Neural crest cell (in vitro differentiated cells): ENCODE measurements at places on chromosomes 12 and 14. TPM values are rescaled to one million over a fixed set of nuclear protein-coding genes. Genes with fewer than 3 reads are reported as not detected.

The GRIP1 gene
- total RNA-seq: 38.4 and 40.3 TPM in 2 replicates

- DNase-seq: peak; percentile 30
- no peaks in the 10 kb centered on the region for H3K27me3 ChIP-seq
- H3K36me3 ChIP-seq: no peaks in the 10 kb centered on the region
- peaks cover 34% of the 10 kb centered on the region for H3K4me1 ChIP-seq
These were observed 120.1 kb upstream of the MAX start for GRCh38 chr14:65222440-65222858.

DNA sequence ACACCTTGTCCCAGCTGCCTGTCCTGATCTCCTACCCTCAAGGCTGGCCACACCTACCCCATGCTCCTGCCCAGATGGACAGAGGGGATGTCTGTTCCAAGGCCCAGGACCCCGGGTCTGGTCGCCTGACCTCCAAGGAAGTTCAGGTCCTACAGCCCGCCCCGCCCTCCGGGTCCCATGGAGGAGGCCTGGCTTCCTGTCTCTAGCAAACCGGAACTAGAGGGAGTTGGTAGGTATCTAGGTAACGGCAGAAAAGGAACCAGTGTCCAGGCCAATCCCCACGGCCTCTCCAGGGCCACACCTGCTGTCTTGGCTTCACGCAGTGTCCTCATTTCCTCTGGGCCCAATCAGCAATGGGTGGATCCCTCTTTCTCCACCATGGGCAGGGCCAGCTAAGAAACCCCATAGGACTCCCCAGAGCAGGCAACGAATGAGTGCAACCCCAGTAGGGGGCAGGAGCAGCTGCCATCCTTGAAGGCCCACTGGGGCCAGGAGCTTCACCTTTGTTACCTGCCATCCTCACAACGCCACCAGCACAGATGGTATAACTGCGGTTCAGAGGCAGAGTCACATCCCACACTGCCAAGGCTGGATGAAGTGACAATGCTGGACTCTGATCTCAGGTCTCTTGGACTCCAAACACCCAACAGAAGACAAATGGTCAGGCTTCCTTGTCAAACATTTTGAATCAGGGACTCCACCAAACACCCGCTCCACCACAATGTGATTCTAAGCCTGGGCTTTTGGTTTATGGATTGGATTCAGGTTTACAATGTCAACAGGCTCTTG, 25.1 kb upstream of the RPLP0 start:
- peaks cover 54% of the 10 kb centered on the region for H3K4me1 ChIP-seq
- DNase-seq: no peak
- no peaks in the 10 kb centered on the region for H3K27me3 ChIP-seq
- H3K36me3 ChIP-seq: peaks cover 4% of the 10 kb centered on the region
- no peak overlapping the region for H3K27ac ChIP-seq

GRCh38 chr14:46197856-46198255, 453.7 kb downstream of the RPL10L start:
- DNase-seq: no peak
- no peaks in the 10 kb centered on the region for H3K36me3 ChIP-seq
- no peaks in the 10 kb centered on the region for H3K4me1 ChIP-seq
- no peak overlapping the region for H3K4me3 ChIP-seq
- H3K27me3 ChIP-seq: no peaks in the 10 kb centered on the region

DNA sequence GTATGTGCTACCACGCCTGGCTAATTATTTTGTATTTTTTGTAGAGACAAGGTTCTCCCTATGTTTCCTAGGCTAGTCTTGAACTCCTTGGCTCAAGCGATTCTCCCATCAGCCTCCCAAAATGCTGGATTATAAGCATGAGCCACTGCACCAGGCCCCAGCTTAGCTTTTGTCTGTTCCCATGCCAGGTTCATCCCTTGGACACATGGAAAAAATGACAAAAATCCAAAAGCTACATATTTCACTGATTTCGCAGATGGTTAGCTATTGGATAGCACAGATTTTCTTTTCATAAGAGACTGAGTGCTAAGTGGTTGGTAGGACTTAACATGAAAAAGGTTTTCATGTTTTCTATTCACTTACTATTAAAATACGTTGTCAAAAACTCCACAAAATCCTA, 286.6 kb upstream of the KITLG start:
- no peak for DNase-seq
- H3K36me3 ChIP-seq: no peaks in the 10 kb centered on the region
- no peak overlapping the region for H3K27ac ChIP-seq
- no peak overlapping the region for H3K4me3 ChIP-seq

DNA sequence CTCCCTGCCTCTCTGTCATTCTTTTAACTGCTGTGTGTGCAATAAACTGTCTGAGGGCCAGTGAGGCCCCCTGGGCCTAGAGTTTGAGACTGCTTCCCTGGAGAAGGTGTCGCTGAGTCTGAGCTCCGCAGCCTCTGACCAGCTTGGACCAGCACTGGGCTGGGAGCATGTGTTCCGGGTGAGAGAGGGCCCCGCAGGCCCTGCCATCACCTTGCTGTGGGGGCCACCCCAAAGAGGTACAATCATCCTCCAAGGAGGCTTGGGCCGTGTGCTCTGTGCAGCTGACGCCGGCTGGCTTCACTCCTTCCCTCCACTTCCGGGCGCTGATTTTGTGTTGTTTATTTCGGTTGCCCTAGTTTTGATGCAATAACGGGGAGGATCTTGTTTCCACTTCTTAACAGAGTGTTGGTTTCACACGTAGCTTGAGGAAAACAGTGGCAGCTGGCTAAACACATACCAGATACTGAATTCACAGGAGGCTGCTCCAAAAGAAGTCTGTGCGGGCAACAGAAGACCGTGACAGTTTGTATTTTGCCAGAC, 121.6 kb downstream of the TMEM132C start:
- H3K27me3 ChIP-seq: no peaks in the 10 kb centered on the region
- H3K27ac ChIP-seq: peak overlapping the region; percentile 76
- no peaks in the 10 kb centered on the region for H3K36me3 ChIP-seq
- no peak overlapping the region for H3K4me3 ChIP-seq

The ZNF219 gene
- total RNA-seq: 141 and 143 TPM in 2 replicates

The RPL36AL gene
- total RNA-seq: 147 and 151 TPM in 2 replicates

The PSMD9 gene
- total RNA-seq: 46.3 and 47.4 TPM in 2 replicates

The NKX2-1 gene
- not detected in 2 replicates for total RNA-seq

GRCh38 chr14:69624136-69624535, 12.7 kb downstream of the SUSD6 start:
- DNase-seq: no peak
- no peak overlapping the region for H3K4me3 ChIP-seq
- no peaks in the 10 kb centered on the region for H3K27me3 ChIP-seq
- no peak overlapping the region for H3K27ac ChIP-seq
- peaks cover 19% of the 10 kb centered on the region for H3K4me1 ChIP-seq

DNA sequence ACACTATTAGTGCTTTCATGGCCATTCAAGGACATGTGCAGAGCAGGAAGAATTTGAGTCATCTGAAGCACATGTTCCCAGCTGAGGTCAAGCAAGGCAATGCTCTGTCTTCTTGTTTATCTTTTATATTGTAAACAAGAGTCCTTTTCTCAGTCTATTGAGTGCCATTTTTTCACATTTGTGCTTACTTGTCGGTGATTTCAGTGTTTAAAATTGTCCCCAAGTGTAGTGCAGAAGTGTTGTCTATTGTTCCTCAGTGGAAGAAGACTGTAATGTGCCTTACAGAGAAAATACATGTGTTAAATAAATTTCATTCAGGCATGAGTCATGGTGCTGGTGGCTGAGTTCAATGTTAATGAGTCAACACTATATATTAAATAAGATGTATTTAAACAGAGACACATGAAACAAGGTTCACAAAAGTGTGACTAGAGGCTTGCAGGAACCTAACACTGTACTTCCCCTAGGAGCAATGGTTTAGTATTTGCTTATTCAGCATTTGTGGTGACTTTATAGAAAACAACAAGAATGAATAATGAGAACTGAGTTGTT, 391.1 kb downstream of the LRIG3 start:
- no peak overlapping the region for H3K4me3 ChIP-seq
- no peak overlapping the region for H3K27ac ChIP-seq
- DNase-seq: no peak
- no peaks in the 10 kb centered on the region for H3K36me3 ChIP-seq

DNA sequence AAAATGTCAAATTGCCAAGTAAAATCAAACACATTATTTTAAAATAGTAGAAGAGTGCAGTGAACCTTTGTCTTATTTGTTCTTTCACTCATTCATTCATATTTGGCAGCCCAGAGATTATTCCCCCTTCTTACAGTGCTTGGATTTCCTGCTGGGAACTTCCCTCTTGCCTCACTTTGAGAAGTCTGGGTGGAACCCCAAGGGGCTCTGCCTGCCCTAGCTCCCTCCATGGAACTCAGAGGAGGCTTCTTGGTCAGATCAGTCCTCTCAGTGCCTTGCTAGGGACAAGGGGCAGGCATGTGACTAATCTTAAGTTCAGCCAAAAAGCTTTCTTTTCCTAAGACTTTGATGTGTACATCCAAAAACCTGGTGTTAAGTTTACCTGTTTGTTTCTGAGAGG, 84.7 kb upstream of the OVCH1 start:
- DNase-seq: no peak
- no peaks in the 10 kb centered on the region for H3K36me3 ChIP-seq
- H3K4me1 ChIP-seq: peaks cover 6% of the 10 kb centered on the region
- H3K27me3 ChIP-seq: no peaks in the 10 kb centered on the region
- H3K4me3 ChIP-seq: no peak overlapping the region

DNA sequence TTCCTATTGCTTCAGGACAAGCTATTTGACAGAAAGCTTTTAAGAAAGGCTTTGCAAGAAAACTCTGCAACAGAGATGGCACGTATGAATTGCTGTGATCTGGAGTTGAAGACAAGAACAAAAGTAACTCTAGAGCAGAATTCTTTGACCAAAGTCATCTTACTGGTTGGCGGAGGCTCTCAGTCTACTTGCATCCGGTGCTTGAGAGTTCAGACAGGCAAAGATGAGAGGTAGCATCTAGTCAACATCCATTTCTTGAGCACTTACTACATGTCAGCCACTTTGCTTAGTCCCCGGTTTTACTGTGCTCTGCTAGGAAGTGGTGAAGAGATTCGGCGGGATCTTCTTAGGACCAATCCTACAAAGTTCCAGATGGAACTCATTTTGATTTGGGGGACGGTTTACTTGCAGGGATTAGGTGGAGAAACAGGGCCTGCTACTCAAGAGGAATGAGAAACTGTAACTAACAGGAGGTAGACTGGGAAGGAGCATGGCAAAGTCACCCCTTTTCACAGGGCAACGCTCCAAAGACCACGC, 404 bp upstream of the CCDC91 start:
- peaks cover 15% of the 10 kb centered on the region for H3K36me3 ChIP-seq
- no peak for DNase-seq
- peaks cover 20% of the 10 kb centered on the region for H3K4me1 ChIP-seq
- H3K27ac ChIP-seq: peak overlapping the region; percentile 63
- peak overlapping the region; percentile 92 for H3K4me3 ChIP-seq

The KHNYN gene
- 49.3 and 52.3 TPM in 2 replicates for total RNA-seq

GRCh38 chr14:63248211-63248610, 44.0 kb downstream of the RHOJ start:
- no peak for DNase-seq
- H3K36me3 ChIP-seq: peaks cover 16% of the 10 kb centered on the region
- H3K27ac ChIP-seq: no peak overlapping the region
- H3K27me3 ChIP-seq: no peaks in the 10 kb centered on the region
- H3K4me3 ChIP-seq: no peak overlapping the region
- H3K4me1 ChIP-seq: peaks cover 10% of the 10 kb centered on the region

GRCh38 chr12:61111218-61111617, 1149.0 kb upstream of the USP15 start:
- H3K4me1 ChIP-seq: no peaks in the 10 kb centered on the region
- H3K27me3 ChIP-seq: no peaks in the 10 kb centered on the region
- H3K36me3 ChIP-seq: no peaks in the 10 kb centered on the region
- no peak overlapping the region for H3K4me3 ChIP-seq

The ZC2HC1C gene
- 1.3 and 1.9 TPM in 2 replicates for total RNA-seq

The PLEK2 gene
- not detected in 2 replicates for total RNA-seq

DNA sequence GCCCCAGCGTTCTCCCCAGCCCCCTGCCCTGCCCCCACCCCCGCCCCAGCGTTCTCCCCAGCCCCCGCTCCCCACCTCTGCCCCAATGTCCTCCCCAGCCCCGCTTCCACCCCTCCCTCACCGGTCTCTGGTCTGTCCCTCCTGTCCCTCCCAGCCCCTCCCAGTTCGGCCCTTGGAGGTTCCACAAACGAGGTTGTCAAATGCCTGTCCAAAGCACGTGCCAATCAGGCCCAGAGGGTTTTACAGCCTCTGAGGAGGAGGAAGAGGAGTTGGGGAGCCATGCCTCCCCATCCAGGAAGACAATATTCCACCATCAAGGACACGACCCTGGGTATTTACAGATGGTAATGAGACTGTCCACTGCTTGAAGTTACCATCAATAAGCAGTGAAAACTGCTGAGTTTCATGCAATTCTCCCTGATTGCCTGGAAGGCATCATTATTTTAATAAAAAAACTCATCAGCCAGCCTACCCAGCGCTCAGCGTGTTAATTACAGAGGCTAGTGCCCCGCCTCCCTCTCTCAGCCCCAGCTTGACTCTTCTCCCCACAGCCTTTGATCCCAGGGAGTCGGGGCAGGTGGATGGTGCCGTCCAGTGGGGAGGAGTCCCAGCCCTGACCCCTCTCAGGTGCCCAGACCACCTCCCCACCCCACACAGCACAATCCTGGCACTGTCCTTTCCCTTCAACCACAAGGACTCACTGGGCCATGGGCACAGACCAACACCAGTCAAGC, 30.6 kb upstream of the C14orf180 start:
- no peak overlapping the region for H3K27ac ChIP-seq
- H3K27me3 ChIP-seq: peaks cover 16% of the 10 kb centered on the region
- no peak overlapping the region for H3K4me3 ChIP-seq

- peaks cover 32% of the 10 kb centered on the region for H3K27me3 ChIP-seq
- peak overlapping the region; percentile 89 for H3K27ac ChIP-seq
- H3K4me1 ChIP-seq: peaks cover 28% of the 10 kb centered on the region
- peak; percentile 6 for DNase-seq
These were observed 885 bp upstream of the PALS1 start for GRCh38 chr14:67240168-67240932.

The SLC17A8 gene
- total RNA-seq: not detected in 2 replicates

GRCh38 chr12:82187011-82187410, 171.2 kb downstream of the CCDC59 start:
- no peaks in the 10 kb centered on the region for H3K4me1 ChIP-seq
- H3K36me3 ChIP-seq: no peaks in the 10 kb centered on the region
- peaks cover 6% of the 10 kb centered on the region for H3K27me3 ChIP-seq

DNA sequence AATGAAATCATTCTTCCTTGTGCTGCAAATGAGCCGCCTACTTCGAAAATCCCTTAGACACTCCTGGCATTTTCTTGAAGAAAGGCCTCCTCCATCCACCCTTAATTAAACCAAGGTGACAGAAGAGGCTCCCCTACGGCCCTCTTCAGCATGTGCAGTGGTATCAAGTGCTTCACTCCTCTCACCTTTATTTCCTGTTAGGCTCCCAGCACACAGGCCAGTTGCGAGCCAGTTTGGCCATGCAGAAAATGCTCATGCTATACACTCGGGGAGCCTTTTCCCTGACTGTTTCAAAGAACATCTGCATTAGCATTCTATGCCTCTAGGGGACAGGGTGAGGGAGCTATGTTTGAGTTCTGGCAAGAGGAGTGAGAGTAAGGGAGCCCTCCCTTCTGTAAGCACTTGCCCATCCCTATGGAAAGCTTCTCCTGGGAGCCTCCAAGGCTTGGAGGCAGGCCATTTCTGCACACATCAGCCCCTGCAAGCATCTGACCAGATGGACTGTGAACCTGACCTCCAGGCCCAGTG, 291.5 kb downstream of the RPS29 start:
- no peak for DNase-seq
- no peaks in the 10 kb centered on the region for H3K36me3 ChIP-seq
- H3K27me3 ChIP-seq: no peaks in the 10 kb centered on the region
- no peak overlapping the region for H3K27ac ChIP-seq
- no peak overlapping the region for H3K4me3 ChIP-seq
- H3K4me1 ChIP-seq: no peaks in the 10 kb centered on the region

The LBHD2 gene
- total RNA-seq: not detected in 2 replicates

GRCh38 chr12:71755146-71755892, 656 bp downstream of the RAB21 start:
- peaks cover 22% of the 10 kb centered on the region for H3K4me1 ChIP-seq
- H3K4me3 ChIP-seq: peak overlapping the region; percentile 92
- DNase-seq: no peak
- H3K27me3 ChIP-seq: peaks cover 25% of the 10 kb centered on the region

The OR6J1 gene
- not detected in 2 replicates for total RNA-seq
